ENCODE measurements at places on chromosomes 1 and 21.

DNA sequence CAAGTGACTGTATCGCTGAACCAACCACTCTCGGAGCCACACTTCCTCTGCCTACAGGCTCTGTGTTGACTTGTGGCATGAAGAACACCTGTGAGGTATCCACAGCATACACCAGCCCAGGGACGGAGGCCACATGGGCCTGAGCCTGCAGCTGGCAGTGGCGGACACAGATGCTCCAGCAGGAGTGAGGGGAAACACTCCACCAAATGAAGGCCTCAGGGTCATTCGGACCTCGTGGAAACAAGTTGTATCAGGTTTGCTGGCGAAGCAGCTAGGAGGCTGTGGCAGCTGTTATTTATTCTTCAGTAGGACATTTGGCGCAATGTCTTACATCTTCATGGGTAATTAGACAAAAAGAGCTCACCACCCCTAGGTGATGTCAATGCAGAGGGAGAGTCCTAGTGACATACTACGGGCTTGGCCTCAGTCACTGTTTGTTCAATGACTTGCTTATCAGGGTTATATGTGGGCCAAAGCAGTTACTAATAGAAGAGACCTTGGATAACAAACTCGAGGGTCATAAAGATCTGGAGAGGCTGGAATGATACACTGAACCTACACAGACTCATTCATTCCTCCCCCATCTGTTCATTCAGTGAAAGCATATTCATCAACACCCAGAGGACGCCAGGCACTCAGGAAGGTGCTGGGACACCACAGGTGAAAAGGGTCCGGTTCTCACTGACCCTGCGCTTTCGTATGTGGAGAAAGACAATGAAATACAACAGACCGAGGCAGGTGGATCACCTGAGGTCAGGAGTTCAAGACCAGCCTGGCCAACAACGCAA is 11.6 kb upstream of the ETS2 start:
- no peak for DNase-seq

GRCh38 chr1:192839162-192840066 is 30.6 kb downstream of the RGS2 start:
- no peak for DNase-seq

DNA sequence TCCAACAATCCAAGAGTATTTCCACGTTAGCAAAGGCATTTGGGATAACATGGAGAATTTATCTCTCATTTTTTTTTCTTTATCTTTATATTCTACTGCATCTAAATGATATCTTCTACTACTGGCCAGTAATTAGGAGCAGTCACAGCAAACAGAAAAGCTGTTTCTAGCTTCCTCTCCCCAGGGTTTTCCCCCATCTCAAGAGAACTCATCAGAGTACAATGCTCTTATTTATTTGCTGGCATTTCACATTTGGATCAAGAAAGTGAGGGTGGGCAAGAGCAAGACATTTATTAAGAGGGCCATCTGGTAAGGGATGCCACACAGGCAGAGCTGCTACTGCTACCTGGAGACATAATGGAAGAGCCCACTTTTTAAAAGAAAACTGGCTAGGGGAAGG is 368.2 kb downstream of the USH2A start:
- no peak for DNase-seq

DNA sequence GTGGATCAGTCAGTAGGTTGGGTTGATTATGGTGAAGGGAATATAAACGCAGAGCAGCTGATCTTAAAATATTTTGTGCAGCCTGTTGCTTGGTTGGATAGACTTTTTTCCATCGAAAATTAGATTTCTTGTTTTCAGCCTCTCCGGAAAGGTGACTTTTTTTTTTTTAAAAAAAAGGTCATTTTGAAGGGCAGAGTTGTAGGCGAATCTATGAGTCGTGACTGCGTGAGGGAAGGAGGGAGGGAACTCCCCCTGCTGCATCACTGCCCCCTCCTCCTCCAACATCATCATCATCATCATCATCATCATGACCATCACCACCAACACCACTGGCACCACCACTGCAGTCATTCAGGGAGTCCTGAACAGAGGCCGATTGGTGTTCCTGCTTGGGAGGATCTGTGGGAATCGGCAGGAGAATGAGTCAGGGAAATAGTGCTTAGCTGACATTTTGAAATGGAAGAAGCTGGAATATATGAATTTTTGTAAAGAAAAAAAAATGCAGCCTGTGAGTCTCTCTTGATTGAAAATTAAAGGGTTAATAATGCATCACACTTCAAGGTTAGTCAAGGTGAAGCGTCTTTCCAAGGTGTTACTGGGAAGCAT is 1.2 kb downstream of the ATP1B1 start:
- DNase-seq: no peak

GRCh38 chr1:80987824-80988223 is 812.9 kb upstream of the ADGRL2 start:
- no peak for DNase-seq

GRCh38 chr21:44911384-44912157 is 9.1 kb downstream of the ITGB2 start:
- DNase-seq: peak; percentile 90

GRCh38 chr21:38115870-38116269 is 140.9 kb upstream of the KCNJ15 start:
- no peak for DNase-seq

- DNase-seq: peak; percentile 98
Observed at GRCh38 chr1:13730751-13731482, 30.9 kb downstream of the PRDM2 start.

DNA sequence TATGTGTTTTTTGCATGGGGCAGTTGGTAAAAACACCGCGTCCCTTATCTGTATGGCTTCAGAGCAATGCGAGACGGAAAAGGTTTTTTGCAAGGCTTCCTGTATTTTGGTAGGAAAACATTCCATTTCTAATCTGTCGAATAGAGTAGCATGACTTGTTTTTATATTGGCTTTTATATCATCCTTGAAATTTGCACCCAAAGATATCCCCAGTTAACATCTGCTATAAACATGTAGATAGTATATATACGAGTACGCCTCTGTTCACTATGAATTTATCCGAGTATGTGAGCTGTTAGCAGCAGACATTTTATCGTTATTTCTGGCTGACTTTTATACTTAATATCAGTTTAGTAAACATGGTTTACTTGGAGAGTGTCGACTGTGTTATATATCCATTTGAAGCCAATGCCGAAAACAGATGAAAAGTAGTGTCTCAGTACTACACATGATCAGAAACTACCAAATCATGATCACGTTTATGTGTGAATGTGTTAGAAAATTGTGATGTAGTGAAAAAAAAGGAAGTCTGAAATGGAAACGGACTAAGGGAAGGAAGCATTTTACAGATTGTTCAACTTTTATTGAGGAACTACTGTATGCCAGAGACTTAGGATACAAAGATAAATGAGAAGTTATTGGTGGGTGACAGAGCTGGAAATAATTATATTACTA is 1.0 kb downstream of the LEPR start:
- no peak for DNase-seq

DNA sequence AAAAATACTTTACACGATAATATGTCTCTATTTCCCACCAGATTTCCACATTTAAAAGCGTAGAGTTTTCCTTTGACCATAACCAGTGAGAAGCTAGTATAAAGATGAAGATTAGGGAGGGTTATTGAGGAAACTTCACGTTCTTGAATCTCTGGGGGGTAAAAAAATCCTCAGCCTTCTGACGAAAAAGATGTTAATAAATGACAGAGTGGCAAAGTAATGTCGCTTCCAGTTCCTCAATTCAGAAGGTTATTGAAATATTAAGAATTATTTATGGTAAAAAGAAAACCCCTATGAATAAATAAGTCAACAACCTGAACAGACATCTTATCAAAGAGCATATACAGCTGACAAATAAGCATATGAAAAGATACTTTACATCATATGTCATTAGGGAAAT is 241.0 kb downstream of the GPATCH2 start:
- no peak for DNase-seq

- DNase-seq: no peak
Observed at GRCh38 chr1:27122652-27123051, 32.3 kb downstream of the SLC9A1 start.

- DNase-seq: no peak
Observed at GRCh38 chr1:199813198-199813597, 214.3 kb upstream of the NR5A2 start.

- DNase-seq: no peak
Observed at GRCh38 chr21:40102682-40103081, 235.4 kb downstream of the PCP4 start.

DNA sequence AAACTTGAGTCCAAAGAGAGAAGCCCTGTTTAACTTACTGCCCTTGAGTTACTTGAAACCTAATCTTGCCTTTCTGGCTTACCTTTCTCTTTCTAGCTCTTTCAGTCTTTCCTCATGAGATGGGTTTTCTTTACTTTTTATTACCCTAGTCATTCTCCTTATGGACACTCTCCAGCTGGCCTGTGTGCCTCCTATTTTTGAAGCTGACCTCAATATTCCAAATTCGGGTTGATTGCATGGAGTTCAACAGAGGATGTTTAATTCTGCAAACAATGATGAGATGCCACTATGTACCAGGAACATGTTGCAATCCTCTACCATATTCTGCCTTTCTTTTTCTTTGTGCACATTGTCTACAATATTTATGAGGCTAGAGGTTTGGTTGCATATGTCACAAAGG is 20.7 kb downstream of the DNAJC6 start:
- DNase-seq: no peak

All from T-helper 2 cell (primary cell).